ENCODE measurements at places on chromosomes 6 and 20.
A peak's percentile ranks its signal among the peaks of the same experiment; 100 is the strongest.

DNA sequence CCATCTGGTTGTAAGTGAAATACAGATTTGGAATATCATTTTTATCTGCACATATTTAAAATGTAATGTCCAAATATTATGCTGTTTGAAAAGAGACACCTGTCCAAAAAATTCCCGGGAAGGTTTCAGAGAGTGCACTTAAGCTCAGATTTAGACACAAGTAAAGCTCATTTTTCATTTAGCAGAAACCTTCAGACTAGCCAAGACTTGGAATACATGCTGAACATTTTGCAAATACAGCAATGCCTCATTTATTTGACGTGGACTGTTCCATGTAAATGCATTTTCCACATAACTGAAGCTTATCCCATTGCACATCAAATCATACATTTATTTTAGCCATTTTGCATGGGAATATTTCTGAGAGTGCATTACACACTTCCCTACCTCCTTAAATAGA lies 280.7 kb downstream of the ZNF217 start:
- no peak for DNase-seq

DNA sequence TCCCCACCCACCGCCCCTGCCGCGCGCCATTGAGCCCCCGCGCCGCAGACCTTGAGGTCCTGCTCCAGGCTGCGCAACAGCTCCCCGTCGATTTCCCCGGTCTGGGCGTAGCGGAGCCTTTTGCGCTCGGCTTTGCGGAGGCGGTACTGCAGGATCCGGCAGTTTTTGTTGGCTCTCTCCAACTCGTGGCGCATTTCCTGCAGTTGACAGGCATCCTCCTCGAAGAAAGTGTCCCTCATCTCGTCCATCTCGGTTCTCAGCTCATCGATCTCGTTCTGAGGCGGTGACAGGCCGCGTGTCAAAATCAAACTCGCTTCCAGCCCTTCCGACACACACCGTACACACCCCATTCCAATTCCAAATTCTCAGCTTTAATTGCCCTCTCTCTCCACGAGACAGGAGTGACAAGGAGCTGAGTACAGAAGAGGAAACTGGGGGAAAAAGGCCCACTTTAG lies 4.3 kb downstream of the MTCL3 start:
- DNase-seq, result peak; percentile 3

GRCh38 chr20:45444050-45444449 lies 25.5 kb upstream of the WFDC2 start:
- DNase-seq, result no peak

DNA sequence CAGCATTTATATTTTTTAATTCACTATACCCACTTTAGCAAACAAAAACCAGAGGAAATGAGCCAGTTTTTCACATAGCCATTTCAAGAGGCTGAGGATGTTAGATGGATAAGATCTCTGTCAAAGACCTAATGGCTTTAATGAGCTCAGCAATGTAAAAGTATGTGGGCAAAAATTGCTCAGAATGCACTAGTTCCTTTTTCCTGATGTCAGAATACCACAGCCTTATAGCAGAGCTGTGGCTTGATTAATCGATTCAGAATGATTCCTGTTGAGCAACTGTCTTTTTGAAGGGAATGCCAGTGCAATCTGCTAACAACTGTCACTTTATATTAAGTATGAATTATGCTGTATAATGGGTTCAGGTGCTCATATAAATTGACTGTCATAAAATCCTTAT lies 100.6 kb upstream of the HIVEP1 start:
- no peak for DNase-seq

DNA sequence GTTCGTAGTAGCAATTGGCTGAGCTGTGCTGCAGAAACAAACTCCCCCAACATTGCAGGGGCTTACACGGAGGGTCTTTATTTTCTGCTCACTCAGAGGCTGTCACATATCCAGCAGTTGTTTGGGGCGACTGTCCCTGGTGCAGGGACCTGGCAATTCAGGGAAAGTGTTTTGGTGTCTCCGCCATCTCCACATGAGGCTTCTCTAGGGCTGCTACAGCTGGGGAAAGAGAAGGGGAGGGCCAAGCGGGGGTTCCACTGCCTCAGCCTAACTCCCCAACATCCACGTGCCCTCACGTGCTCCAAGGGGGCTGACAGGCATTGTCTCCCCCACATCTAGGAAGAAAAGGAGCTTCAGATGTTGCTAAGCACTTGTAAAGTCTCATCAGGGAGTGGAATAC lies 61.3 kb upstream of the NXT1 start:
- no peak for DNase-seq

DNA sequence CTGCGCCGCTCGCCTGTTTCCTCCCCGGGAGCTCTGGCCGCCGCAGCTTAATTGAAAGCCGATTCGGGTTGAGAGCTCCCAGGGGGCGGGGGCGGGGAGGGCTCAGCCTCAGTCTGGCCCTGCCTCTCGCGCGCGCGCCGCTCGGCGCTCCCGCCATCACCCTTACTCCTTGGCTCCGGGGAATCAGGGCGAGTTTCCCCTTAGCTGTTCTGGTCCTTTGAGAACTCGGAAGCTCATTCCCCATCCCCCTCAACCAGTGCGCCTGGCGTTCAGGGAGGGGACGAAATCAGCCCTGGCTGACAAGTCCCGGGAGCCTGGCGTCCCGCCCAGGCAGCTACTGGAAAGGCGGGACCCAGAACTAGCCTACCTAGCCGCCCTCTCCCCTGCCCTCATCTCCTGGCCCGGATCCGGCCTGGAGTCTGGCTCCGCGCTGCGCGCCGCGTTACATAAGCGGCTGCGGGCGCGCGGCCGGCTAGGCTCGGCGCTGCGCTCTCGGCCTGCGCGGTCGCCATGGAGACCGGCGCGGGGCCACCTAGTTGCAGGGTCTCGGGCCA lies 2.8 kb downstream of the SLC12A5 start:
- DNase-seq, result no peak

DNA sequence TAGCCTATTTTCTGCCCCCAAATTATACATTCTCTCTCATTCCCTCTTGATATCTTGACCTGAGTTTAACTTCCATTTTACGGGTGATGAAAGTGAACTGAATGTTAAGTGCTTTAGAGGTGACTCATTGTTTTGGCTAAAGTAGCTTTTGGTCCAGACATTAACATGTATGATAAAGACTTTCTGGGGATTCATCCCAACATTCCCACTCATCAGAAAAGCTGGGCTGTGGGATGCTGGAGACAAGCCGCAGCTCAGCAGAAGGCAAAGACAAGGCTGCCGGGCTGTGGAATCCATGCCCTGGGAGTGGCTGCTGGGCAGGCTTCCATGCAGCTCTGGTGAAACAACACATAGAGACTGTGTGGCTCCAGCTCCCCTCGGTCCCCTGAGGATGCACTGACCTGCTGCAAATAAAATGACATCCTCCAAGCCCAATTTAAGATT lies 89.9 kb upstream of the SYNDIG1 start:
- DNase-seq, result no peak

- DNase-seq, result no peak
Measured at GRCh38 chr6:136611746-136612145, 61.5 kb upstream of the MAP7 start.

DNA sequence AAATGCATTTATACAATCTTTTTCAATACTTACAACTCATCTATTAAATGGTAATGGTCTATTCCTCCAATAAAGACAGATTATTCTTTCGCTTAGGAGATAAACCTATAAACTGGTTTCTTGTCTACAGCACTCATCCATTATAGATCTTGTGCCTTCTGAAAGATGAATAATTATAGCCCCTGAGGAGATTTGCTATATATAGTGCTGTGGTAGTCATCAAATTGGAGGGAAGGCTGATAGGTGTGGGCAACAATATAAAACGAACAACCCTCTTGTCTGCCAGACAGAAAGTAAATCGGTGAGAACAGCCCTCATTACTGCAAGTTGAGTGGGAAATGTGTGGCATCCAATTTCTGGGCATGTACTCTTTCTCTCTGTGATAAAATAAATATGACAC lies 292.5 kb upstream of the CNR1 start:
- DNase-seq, result no peak

GRCh38 chr6:86937219-86938079 lies at the start of gene HTR1E:
Gene HTR1E (plus strand): TSS chr6:86937528. CDS start chr6:87015335, 77,807 bp downstream.
- DNase-seq, result no peak

DNA sequence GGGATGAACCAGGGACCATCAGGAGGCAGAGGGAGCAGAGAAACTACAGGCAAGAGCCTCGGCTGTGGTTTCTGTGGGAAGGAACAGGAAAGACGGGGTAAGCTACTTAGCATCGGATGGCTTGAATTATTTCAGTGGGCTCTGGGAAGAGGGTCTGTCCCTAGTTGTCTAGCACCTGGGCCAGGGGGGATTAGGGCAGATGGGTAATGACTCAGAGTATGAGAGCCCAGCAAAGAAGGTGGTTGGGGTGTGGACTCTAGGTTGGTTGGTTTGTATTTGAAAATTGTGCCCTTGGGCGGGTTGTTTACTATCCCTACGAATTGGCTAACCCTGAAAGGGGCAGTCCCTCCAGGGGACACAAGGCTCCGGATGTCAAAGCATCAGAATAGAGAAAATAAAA lies 148.5 kb upstream of the TAB2 start:
- no peak for DNase-seq

- no peak for DNase-seq
Measured at GRCh38 chr6:75936682-75937081, 135.8 kb downstream of the IMPG1 start.

- DNase-seq, result no peak
Measured at GRCh38 chr20:58471193-58472164, 43.7 kb downstream of the APCDD1L start.

DNA sequence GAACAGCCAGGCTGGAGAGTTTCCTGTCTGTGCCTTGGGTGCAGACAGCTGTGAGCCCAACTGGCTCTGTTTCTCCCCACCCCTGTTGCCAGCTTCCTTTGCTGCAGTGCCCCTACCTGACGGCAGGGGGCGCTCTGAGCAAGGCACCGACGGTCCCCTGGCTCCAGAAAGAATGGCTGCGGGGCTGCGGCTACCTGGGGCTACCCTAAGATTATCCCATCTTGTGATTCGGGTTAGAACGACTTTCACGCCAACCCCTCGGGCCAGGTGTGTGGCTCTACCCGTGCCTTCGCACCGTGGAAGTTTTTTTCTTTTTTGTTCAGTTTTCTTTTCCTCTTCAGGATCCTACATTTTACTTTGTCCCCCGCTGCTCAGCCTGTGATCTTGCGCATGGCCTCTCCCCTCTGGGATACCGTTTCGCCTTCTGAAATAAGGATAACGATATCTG lies 33.4 kb upstream of the AAR2 start:
- peak; percentile 70 for DNase-seq
